ENCODE measurements at places on chromosomes 3 and 15. TPM values are rescaled to one million over a fixed set of nuclear protein-coding genes. Genes with fewer than 3 reads are reported as not detected.
A peak's percentile ranks its signal among the peaks of the same experiment; 100 is the strongest.

ACTC1 gene
- total RNA-seq = 13,225 TPM

GRCh38 chr3:133413161-133414020, 13.5 kb downstream of the BFSP2 start:
- peak overlapping the region; percentile 30 for H3K4me3 ChIP-seq
- peak overlapping the region; percentile 48 for H3K27ac ChIP-seq
- H3K27me3 ChIP-seq = peaks cover 45% of the 10 kb centered on the region
- DNase-seq = no peak

DNA sequence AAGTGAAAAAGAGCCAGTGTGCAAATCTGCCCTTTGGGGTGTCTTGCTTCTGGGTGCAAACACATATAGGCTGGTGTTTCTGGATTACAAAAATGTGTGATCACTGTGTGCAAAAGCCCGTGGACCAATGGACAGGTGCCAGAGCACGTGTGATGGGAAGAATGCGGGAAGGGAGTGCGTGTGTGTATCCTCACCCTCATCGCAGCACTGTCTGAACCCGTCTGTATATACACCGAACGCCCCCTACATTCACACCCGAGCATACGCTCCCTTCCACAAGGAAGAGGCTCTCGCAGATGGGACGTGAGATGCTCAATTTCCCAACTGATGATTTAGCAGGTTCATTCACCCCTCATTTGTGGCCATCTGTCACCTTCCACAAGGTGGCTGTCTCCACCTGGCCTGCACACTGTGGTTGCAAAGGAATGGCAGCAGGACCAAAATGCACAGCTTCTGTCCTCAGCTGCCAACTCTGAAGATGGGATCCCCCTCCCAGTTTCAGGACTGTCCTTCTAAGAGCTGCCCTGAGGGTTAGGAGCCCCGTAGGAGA, 19.4 kb upstream of the SLC6A1 start:
- no peaks in the 10 kb centered on the region for H3K36me3 ChIP-seq
- H3K4me3 ChIP-seq = no peak overlapping the region

DNA sequence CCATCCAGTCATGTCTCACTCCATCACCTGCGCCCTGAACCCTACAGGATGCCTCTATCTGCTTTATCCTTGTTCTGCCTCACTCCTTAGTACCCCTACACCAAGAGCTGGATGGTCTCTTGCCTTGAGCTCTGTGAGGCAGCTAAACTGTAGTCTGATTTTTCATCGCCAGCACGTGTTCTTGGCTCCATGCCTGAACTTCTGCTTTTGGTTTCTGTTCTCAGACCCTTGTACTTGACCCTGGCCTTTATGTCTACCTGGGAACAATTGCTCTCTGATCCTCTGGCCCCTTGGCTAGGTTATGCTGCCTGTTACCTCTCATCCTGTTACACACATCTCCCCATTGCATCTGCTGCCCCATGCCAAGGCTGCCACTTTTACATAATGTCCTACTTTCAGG, 318.0 kb upstream of the LMCD1 start:
- no peaks in the 10 kb centered on the region for H3K36me3 ChIP-seq
- H3K27me3 ChIP-seq = no peaks in the 10 kb centered on the region
- no peak for DNase-seq

DNA sequence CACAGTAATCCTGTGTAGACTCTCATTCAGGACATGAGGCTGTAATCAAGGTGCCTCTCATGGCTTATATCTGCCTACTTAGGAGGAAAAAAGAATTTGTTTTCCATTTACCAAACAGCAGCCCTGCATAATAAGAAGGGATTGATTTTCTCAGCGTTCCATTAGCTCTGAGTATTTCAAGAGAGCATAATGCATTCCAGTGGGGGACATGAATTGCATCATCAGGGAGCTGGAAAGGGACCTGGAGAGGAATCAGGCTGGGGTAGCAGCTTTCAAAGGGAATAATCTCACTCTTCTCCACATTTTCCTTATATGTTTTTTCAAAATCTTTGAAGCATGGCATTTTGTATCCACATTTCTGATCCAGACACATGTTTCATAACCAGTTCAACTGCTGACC, 150.6 kb upstream of the ANKRD28 start:
- DNase-seq = no peak
- H3K4me1 ChIP-seq = peaks cover 4% of the 10 kb centered on the region
- no peaks in the 10 kb centered on the region for H3K36me3 ChIP-seq
- no peak overlapping the region for H3K4me3 ChIP-seq

DNA sequence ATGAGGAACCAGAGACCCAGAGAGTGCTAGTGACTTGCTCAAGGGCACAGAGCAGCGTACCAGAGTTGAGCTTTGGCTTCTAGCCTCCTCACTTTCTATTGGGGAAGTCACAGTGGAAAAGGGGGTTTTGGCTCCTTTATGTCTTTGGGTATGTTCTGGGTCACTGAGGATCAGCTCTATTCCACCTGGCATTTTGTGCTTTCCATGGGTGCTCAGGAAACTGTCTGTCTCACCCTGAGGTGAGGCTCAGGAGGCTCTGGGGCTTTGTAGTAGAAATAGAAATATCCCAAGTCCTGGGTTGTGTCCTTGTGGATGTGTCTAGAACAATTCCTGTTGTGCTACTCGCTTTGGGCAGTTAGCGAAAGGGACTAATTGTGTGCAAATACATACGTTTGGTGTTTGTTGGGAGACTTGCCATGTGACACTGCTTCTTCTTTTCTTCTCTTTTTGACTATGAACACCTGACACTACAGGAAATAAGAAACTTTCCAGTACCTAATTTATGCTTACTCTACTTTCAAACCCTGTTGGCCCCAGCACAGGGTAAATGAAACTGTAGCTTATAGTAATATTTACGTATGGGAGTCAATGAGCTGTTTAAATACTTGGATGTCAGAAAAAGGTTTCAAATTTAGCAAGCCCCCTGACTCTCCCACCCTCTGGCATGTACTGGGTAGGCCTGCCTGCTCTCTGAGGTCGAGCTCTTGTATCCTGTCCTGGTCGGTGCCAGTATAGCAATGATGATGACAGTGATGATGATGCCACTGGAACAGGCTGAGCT, 35.6 kb downstream of the SMAD3 start:
- no peak overlapping the region for H3K4me3 ChIP-seq
- no peak overlapping the region for H3K27ac ChIP-seq
- no peak for DNase-seq
- peaks cover 85% of the 10 kb centered on the region for H3K4me1 ChIP-seq
- no peaks in the 10 kb centered on the region for H3K27me3 ChIP-seq

DNA sequence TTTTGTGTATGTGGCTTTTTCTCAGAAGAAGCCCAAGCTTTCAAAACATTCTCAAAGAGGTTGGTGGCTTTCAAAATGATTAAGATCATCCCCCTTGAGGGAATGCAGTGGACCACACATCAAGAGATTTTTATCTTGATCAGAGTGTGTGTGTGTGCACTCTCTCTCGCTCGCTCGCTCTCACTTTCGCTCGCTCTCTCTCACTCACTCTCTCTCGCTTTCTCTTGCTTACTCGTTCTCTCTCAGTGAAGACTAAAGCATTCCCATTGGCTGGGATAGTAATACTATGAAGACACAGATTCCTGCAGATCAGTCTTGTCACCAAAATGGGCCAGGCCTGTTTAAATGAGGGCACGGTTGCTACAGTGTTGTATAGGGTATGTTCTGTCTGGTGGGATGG, 365.7 kb downstream of the EDEM1 start:
- no peak overlapping the region for H3K27ac ChIP-seq
- H3K4me3 ChIP-seq = no peak overlapping the region
- H3K36me3 ChIP-seq = no peaks in the 10 kb centered on the region
- DNase-seq = no peak

DNA sequence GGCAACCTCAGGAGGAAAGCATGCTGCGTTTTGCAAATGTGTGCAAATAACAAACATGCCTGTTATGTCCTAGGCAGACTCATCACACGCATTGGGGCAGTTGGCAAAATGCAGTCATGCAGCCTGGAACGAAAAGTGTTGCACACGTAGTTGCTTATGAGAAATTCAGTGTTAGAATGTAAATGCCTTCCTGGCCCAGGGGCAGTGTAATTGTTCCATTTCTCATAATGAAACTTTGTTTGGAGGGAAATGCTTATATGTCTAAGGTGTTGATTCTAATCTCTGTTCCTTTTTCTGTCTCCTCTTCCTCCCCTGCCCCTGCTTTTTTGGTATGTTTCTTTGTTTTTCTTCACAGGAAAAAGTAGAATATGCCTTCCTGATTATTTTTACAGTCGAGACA, 156.0 kb downstream of the CACNA1D start:
- peaks cover 17% of the 10 kb centered on the region for H3K27me3 ChIP-seq
- no peak overlapping the region for H3K27ac ChIP-seq
- DNase-seq = no peak
- H3K36me3 ChIP-seq = no peaks in the 10 kb centered on the region
- H3K4me3 ChIP-seq = no peak overlapping the region

TIGIT gene
- not detected for total RNA-seq

A4GNT gene
- total RNA-seq = not detected

LRRC57 gene
- total RNA-seq = 15.0 TPM

- no peaks in the 10 kb centered on the region for H3K27me3 ChIP-seq
- no peak overlapping the region for H3K4me3 ChIP-seq
- H3K27ac ChIP-seq = no peak overlapping the region
- H3K4me1 ChIP-seq = peaks cover 11% of the 10 kb centered on the region
- H3K36me3 ChIP-seq = no peaks in the 10 kb centered on the region
Observed at GRCh38 chr3:194508491-194509453, 22.0 kb upstream of the ATP13A3 start.
